Memory B cell (primary cell): ENCODE measurements at places on chromosomes 11 and 22.

DNA sequence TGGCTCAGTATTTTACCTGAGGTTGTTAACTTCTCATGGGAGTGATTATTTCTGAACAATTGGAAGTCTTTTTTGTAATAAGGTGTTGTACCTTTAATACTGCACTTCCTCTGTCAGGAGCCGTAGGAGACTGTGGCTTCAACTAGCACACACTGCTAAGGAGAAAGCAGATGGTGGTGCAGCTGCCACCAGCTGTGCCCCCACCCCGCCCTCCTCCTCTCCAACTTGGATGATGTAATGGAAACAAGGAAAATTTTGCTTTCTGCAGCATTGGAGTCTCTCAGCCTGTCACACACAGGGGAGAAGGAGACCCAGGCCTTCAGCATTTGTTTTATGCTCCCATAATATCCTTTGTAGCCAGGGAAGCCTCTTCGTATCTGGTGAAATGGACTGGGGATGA is 91.2 kb downstream of the TEAD1 start:
- no peak for DNase-seq

- no peak for DNase-seq
These were observed 7.1 kb downstream of the INPPL1 start for GRCh38 chr11:72231396-72232259.

GRCh38 chr22:17272511-17272991 is 53.3 kb upstream of the ADA2 start:
- no peak for DNase-seq

DNA sequence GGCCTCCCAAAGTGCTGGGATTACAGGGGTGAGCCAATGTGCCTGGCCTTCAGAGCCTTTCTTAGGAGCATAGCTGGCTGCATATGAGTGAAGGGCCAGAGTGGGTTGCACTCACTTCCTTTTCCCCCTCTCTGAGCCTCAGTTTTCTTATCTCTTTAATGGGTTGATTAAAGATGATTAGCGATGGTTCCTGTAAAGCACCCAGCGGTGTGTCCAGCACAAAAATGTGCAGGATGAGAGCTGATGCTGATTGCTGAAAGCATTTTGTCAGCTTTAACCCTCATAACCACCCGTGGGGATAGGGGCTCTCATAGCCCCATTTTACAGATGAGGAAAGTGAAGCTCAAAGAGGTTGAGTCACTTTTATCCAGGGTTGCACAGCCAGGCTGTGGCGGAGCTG is 5.5 kb downstream of the CACNA1I start:
- DNase-seq, result no peak

- DNase-seq, result no peak
These were observed 120.2 kb upstream of the ALX4 start for GRCh38 chr11:44430140-44430539.

DNA sequence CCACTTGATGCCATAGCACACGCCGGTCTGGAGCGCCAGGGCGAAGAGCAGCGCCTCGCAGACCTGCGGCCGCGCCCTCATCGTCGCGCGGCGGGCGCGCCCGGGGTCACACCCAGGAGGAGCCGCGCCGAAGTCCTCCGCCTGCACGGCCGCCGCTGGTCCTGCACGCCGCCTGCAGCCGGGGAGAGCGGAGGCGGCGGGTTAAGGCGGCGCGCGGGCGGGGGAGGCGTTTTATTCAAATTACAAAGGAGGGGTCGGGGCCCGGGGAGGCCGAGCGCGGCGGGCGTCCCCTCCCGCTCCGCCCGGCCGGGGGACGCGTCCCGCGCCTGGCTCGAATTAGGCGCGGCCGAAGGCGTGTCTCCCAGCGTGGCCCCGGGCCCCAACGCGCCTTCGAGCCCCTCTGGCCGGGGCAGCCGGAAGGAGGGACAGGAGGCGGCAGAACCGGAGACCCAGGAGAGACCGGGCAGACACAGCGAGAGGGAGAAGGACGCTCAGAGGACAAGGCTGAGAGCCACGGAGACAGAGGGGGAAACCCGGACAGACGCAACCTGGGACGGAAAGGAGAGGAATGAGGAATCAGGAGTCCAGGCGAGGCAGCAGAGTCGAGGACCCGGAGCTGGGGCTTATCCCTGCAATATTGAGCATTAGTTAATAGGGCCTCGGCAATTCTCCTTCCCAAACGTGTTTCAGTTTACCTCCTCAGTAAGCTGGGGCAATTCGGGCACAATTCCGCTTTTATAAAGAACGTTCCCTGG is at the start of gene WNT11:
WNT11 (minus strand) TSS at position 176 of the 755 bp plus-strand sequence; CDS start at position 81, 95 bp downstream.
- DNase-seq, result peak; percentile 11

DNA sequence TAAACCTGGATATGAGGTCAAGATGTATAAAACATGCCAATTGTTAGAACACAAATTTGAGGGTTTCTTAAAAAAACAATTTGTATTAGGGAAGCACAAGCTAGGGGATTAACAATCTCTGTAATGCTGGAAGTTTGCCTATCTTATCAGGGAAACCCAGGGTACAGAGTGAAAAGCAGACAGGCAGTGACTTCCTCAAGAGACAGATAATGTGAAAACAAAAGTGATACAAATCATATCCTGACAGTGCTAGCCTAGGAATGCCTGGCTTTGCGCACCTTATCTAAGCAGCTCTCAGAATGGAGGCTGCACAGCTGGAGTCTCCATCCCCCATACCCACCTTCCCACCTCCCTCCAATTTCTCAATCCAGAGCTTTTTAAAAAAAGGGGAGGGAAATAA is 22.5 kb upstream of the RBX1 start:
- no peak for DNase-seq
